ENCODE measurements at places on chromosomes 4 and X.

- DNase-seq = peak; percentile 69
These were observed 2.2 kb downstream of the PLXNB3 start for GRCh38 chrX:153766098-153766817.

DNA sequence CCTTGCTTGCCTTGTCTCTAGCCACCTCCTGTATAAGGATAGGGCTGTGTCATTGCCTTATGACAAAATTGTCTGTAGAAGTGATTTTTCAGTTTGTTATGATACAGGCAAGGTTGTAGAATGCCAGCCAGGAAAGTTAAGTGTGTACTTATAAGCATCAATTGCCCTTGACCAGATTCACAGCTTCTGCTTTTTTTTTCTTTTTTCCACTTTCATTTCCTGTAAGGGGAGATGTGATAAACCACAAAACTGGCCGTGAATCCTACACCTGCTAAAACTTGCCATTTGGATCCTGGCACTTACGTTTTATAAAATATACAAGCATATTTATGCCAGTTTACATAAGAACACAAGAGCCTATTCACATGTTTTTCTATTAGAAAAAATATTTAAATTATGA is 35.0 kb upstream of the BMPR1B start:
- no peak for DNase-seq

- peak; percentile 21 for DNase-seq
These were observed 38.9 kb upstream of the MAMLD1 start for GRCh38 chrX:150324035-150324728.

DNA sequence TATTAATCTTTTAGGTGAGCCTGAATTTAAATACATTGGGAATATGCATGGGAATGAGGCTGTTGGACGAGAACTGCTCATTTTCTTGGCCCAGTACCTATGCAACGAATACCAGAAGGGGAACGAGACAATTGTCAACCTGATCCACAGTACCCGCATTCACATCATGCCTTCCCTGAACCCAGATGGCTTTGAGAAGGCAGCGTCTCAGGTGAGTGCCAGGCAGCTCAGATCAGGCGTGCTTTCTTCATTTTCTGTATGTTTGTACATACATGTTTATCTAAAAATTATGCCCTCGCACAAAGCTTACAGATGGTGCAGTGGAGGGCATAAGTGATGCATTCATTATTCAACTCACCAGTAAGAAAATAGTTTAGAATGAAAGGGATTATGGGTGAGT is 85.6 kb downstream of the CPE start:
- DNase-seq = no peak

DNA sequence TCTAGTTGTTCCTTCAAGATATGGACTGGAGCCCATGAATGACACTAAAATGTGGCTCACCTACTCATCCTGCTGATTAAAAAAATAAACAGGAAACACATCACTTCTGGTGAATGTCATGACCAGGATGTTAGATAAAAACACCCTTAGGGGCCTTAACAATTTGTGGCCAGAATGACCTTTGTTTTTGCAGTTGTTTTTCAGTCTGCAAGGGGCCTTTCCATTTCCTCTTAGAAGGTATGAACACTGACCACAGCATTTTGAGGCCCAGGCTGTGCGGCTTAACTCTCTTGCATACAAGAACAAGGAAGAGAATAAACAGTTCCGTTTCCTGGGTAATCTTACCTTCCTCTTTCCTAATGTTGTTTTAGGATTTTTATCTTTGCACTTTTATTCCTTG is 113.2 kb downstream of the IL1RAPL2 start:
- DNase-seq = no peak

- DNase-seq = no peak
These were observed 173.9 kb downstream of the PDGFRA start for GRCh38 chr4:54402880-54403480.

GRCh38 chrX:74449937-74450330 is 28.6 kb downstream of the SLC16A2 start:
- DNase-seq = peak; percentile 18

DNA sequence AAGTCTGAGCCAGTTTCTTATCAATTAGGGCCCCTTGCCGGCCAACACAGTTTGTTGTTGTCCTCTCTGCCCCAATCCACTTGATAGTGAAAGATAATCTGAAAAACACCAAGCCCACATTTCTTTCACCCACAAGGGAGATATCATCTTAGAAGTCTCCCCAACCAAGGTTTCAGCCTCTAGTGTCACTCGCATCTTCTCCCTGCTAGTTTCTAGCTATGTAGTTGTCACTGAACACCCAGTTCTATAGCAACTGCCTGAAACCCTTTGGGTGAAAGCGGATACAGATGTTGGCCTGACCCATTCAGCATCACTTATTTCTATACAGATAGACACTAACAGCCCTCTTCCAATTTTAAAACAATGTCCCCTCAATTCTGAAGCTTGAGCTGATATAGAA is 116.3 kb downstream of the BMP15 start:
- no peak for DNase-seq

DNA sequence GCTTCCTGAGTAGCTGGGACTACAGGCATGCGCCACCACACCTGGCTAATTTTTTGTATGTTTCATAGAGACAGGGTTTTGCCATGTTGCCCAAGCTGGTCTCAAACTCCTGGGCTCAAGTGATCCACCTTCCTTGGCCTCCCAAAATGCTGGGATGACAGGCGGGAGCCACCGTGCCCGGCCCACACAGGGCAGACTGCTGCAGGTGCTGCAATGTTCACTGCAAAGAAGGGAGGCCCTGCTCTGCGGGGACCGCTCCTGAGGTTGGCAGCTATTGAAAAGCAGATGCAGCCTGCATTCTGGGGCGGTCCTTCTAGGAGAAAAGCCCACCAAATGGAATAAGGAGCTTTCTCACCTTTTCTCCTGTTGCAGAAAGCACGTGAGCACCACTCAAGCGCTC is 5.0 kb downstream of the ARSD start:
- no peak for DNase-seq

GRCh38 chr4:151613290-151613689 is 147.5 kb downstream of the GATB start:
- no peak for DNase-seq

DNA sequence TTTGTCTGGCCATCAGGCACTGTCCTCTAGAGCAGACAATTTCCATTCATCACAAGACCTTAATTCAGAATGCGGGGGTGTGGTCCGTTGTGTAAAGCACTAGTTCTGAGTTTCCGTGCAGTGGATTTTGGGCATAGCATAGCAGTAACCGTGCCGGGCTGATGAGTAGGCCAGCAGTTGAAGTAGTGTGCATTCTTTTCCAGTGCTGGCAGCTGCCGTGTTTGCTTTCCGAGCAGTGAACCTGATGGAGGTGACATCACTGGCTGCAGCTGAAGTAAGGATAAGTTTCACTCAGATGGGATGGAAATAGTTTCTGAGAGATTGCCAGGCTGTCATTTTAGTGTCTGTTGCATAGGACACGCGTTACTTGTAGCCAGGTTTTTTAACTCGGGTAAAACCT is 107.0 kb upstream of the STIM2 start:
- DNase-seq = no peak

DNA sequence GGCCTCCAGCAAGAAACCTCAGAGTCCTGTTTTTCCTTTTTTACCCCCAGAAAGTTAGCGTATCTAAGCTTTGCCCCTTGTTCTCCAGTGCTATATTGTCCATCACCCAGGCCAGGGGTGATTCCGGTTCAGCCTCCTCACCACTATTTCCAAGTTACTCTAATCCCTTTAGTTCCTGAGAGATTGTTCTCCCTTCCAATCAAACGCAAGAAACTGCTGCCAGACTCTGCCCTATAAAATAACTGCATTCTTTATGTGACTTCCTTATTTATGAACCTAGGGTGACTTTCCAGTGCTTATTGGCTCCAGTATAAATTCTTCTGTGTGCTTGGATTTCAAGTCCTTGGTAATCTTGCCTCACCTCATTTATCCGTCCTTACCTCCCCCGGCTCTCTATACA is 65.7 kb downstream of the CLCN5 start:
- DNase-seq = no peak

- DNase-seq = peak; percentile 26
These were observed 78.8 kb upstream of the GPR174 start for GRCh38 chrX:79065696-79066095.

GRCh38 chr4:3418029-3418762 is 23.6 kb upstream of the HGFAC start:
- peak; percentile 5 for DNase-seq

DNA sequence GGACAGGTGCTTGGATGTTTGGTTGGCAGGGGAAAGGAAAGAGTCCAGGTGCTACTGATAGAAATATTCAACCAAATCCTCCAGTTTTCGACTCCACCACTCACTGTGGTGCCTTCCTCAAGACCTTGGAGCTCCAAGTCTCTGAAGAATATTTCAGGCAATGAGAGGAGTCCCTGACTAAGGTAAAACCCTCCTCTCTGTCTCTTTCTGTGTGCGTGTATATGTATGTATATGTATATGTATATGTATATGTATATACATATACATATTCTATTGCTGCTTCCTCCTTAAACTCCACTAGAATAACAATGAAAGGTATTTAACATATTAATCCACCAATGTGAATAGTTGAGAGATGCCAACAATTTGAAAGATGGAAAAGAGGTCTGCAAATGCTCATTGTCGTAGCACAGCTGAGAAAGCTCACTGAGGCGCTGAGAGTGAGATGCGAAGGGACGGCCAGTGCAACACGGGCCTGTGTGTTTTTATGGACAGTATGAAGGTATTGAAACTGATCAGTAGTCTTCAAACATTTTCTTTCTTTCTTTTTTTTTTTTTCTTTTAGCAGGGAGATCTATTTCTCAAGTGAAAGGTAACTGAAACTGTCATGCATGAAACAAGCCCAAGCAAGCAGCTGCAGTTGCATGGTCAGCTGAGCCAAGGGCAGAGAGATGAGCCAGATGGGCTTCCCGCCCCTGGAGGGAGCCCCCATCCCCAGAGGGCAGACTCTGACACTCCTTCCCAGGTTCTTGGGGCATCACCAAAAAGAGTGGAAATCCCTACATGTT is 41.1 kb upstream of the HS3ST1 start:
- DNase-seq = no peak

DNA sequence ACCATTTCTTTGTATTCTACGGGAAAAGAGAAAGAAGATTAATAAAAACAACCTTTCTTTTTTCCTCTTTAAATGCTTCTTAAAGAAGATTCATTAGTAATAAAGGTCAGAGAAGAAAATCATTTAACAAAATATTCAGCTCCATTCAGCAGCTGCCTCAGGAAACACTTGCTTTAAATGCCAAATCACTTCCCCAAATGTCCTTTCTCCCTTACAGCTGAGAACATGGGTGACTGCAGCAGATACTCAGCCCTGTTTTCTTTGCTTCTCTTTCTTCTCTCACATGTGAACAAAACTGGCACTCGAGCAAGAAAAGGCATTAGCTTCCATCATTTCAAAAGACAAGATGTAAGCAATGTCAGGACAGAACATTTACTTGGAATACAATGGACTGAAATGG is 120.2 kb downstream of the INPP4B start:
- DNase-seq = no peak

DNA sequence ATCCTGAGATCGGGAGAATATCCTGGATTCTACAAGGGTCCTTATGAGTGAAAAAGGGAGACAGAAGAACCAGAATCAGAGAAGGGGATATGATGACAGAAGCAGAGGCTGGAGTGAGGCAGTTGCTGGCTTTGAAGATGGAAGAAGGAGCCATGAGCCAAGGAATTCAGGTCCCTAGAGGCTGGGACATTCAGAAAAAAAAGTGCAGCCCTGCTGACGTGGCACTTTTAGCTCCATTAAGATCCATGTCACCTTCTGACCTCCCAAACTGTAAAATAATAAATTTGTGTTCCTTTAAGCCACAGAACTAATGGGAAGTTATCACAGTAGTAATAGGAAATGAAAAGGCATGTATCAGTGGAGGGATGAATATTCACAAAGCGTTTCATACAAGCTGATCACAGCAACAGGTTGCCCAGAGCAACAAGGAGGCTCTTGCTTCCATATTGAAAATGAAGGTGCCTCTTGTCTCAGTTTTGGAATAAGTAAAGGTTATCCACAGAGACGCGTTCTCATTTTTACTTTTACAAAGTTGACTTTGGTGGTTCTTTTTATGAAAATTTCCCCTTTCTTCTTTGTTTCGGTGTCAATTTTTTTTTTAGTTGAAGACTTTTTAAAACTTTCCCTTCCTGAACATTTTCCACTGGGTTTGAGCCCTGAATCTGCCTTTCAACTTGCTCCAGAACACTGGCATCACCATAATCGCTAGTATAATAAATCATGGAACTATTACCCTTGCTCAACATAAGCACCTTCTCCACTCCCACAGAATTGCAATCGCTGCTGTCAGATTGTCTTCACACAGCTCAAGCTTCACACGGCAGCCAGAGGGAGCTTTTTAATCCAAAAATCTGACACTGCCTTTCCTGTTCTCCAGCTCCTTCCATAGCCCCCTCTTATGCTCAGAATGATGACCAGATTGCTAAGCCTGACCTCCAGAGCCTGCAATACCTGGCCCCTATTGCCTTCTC is 127.6 kb upstream of the RBPJ start:
- no peak for DNase-seq

DNA sequence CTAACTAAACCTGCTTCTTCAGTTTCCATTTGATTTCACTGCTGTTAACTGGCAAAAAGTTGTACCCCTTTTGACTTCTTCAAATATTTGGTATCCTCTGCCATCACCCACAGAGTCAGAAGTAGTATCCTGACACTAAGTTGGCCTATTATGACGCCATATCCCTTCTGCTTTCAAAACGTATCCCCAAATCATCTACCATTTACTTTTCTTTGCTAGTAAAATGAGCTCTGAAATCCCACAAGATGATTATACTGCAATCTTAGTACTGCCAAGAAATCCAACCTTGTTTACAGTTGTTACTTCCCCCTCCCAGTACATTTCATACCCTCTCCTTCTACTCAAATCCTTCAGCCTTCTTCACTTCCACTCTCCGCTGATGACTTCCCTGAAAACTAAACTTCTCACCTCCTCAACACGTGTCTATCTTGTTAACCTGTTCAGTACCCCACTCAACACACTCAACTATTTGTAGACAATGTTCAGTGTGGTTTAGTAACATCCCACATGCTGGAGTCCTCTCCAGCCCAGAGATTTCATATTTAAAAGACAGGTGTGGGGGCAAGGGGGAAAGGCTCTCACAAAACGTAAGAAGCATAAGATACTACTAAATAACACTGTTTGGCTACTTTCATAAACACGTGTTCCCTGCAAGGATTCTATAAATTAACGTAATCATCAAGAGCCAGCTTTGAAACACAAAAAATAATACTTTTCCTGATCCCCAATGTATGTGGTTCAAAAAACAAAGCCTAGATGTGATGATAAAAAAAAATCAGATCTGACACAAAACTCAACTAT is 1.3 kb downstream of the NAF1 start:
- DNase-seq = no peak

DNA sequence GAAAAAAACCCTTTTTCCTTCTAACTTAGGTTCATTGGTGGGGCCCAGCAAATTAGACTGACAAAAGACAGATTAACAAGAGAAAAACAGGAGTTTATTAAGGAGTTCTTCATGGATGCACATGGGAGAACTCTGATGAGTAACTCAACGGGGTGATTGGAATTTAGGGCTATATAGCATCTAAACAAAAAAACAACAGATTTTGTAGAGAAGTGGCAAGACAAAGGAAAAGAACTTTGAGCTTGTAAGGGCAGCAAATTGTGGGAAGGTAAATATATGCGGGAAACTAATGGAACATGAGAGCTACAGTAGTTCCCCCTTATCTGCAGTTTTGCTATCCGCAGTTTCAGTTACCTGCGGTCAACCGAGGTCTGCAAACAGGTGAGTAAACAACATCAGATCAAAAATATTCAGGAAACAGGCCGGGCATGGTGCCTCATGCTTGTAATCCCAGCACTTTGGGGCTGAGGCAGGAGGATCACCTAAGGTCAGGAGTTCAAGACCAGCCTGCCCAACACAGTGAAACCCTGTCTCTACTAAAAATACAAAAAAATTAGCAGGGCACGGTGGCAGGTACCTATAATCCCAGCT is 573.6 kb downstream of the ADGRL3 start:
- no peak for DNase-seq

- DNase-seq = peak; percentile 77
These were observed 18.8 kb downstream of the SPACA5 start for GRCh38 chrX:48025561-48025960.

Measured in suppressor macrophage treated with lipopolysaccharide for 1 hour (primary cell).